ENCODE measurements at places on chromosomes 16 and 17.
A peak's percentile ranks its signal among the peaks of the same experiment; 100 is the strongest.

DNA sequence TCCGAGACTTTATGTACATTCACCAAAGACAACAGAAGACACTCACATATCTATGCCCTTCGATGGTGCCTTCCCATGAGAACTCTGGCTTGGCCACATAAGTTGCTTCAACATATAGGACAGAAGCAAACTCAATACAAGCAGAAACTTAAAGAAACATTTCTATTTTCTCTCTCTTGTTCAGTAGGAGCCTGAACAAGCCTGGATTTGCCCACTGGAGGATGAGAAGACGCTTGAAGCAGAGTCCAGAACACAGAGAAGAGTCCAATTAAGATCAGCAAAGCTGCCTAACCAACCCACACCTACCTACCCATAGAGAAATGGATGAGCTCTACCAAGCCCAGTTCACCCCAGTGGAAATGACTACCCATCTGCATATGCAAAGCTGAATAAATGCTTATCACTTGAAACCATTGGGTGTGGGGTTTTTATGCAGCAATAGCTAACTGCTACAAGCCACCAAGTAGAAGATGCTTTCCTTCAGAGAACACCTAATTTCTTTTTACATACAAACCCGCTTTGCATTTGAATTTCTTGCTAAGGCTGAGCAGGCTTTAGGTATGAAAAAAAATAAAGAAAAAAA lies 337.9 kb upstream of the DYNLRB2 start:
- no peak for DNase-seq

GRCh38 chr16:31876951-31877828 lies 3.6 kb downstream of the ZNF267 start:
- DNase-seq, result no peak

- DNase-seq, result peak; percentile 67
These were observed 25.8 kb downstream of the WSB1 start for GRCh38 chr17:27319541-27320221.

- DNase-seq, result no peak
These were observed 490 bp downstream of the GID4 start for GRCh38 chr17:18039535-18040260.

- DNase-seq, result no peak
These were observed 6.4 kb downstream of the DNASE1L2 start for GRCh38 chr16:2242598-2242997.

- no peak for DNase-seq
These were observed 47.1 kb upstream of the MYOCD start for GRCh38 chr17:12618557-12618956.

GRCh38 chr17:37827905-37828650 lies 83.2 kb upstream of the HNF1B start:
- no peak for DNase-seq

DNA sequence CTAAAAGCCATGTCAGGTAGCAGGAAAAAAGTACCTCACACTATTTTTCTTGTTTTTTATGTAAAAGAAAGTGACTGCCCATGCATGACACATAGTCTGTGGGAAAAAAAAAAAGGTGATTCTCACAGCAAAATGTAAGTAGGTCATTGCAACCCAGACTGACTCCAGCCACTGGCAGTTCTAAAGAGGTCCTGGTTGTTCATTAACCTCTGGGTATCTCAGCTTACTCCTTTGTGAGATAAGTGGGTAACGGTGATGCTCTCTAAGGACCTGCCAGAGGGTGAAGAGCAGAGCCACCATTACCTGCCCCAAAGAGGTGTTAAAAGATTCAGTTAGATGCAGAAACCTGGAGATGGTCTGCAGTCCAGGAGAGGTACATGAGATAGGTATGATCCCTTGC lies 531.9 kb downstream of the GRIN2A start:
- DNase-seq, result no peak

GRCh38 chr17:17711641-17712162 lies 30.4 kb downstream of the RAI1 start:
- DNase-seq, result no peak

GRCh38 chr17:6421700-6422604 lies 13.0 kb downstream of the AIPL1 start:
- peak; percentile 30 for DNase-seq

Data from NCI-H774 (cell line).